ENCODE measurements at places on chromosomes 13 and 19. TPM values are rescaled to one million over a fixed set of nuclear protein-coding genes. Genes with fewer than 3 reads are reported as not detected.

- no peak overlapping the region for H3K4me3 ChIP-seq
- no peak overlapping the region for H3K27ac ChIP-seq
Measured at GRCh38 chr19:1066251-1066747, 668 bp upstream of the ARHGAP45 start.

PRODH2 gene
- total RNA-seq: not detected

DZIP1 gene
- total RNA-seq: 5.7 TPM

DNA sequence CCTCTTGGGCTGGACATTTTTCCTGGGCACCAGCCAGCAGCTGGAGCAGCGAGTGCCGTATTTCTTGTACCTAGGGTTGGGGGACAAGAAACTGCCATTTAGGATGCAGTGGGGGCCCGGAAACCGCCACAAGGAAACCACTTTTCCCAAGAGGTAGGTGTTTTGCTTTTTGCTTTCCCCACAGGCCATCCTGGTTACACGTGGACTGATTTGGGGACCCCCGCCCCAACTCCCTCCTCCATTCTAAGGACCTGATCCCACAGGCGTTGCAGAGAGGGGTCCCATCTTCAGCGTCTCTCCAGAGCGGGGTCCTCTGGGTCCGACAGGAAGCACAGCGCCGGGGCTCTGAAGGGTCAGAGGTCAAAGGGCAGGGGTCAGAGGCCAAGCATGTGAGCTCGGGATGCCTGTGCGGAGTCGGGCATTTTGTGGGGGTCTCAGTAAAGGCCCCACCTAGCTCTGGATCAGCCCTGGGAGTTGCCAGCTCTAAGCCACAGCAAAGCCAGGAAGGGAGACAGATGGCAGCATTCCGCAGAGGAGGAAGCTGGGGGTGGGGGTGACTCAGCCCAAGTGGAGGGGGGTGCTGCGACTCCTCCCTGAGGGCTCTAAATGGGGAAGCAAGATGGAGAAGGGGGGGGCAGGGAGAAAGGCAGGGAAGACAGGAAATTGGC lies 4.3 kb downstream of the ZGLP1 start:
- H3K36me3 ChIP-seq: no peaks in the 10 kb centered on the region
- H3K27ac ChIP-seq: no peak overlapping the region
- no peaks in the 10 kb centered on the region for H3K27me3 ChIP-seq
- no peaks in the 10 kb centered on the region for H3K4me1 ChIP-seq

DNA sequence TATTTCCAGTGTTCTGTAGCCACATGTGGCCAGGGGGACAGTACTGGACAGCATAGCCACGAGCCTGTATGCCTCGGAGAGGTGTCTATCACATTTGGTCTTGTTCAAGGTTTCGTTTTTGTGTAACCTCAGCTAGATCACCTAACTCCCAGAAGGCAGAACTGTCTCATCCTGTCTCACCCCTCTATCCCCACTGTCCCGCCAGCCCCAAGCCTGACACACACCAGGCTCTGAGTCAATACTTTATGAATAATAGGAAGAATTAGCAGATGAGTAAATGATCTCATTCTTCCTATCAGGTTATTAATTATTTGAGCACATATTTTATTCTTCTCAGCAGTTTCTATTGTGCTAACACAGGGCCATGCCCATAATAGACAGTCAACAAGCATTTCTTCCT lies 132.2 kb downstream of the NUFIP1 start:
- H3K27me3 ChIP-seq: no peaks in the 10 kb centered on the region
- H3K36me3 ChIP-seq: no peaks in the 10 kb centered on the region
- H3K4me3 ChIP-seq: no peak overlapping the region
- H3K4me1 ChIP-seq: peaks cover 17% of the 10 kb centered on the region
- H3K27ac ChIP-seq: no peak overlapping the region

DNA sequence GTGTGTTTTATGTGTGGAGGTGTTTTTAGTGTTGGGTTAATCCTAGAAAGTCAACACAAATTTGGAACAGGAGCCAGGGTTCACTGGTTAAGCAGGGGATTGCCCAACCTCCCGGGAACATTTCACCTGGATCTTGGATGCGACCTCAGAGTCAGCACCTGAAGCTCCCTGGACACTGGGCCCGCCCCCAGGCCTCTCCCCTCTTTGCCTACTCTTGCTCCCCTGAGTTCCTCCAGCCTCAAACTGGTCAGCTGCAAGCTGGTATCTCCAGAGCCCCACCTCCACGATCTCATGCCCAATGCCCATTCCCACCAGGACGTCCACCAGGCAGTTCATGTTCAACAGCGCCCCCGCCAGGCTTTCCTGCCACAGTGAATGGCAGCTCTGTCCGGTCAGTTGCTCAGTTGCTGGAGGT lies 9.7 kb downstream of the HSD17B14 start:
- peak overlapping the region; percentile 56 for H3K27ac ChIP-seq
- no peaks in the 10 kb centered on the region for H3K36me3 ChIP-seq
- H3K27me3 ChIP-seq: no peaks in the 10 kb centered on the region

OR2Z1 gene
- not detected for total RNA-seq

GPR12 gene
- total RNA-seq: not detected

GRCh38 chr19:39403331-39404312 lies 3.0 kb upstream of the ZFP36 start:
- peak overlapping the region; percentile 99 for H3K27ac ChIP-seq
- peak overlapping the region; percentile 48 for H3K4me3 ChIP-seq
- DNase-seq: peak; percentile 99
- peaks cover 38% of the 10 kb centered on the region for H3K4me1 ChIP-seq

CBY2 gene
- 0.27 TPM for total RNA-seq

DNA sequence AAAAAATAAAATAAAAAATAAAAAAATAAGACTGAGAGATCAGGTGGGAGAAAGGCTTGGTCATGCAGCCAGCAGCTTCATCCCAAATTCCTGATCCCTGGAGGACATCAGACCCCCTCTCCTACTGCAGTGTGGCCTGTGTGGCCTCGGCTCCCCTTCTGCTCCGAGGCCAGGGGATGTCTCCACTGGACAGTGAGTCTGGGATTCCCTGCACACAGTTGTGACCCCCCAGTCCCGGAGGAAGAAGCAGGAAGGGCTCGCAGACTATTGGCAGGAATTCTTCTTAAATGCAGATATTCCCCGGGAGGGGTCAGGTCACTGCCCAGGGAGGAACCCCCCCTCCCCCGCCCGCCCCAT lies 41.9 kb downstream of the ZNF627 start:
- H3K27me3 ChIP-seq: no peaks in the 10 kb centered on the region
- no peak overlapping the region for H3K4me3 ChIP-seq
- peaks cover 4% of the 10 kb centered on the region for H3K4me1 ChIP-seq
- no peak overlapping the region for H3K27ac ChIP-seq
- DNase-seq: no peak
- no peaks in the 10 kb centered on the region for H3K36me3 ChIP-seq

DNA sequence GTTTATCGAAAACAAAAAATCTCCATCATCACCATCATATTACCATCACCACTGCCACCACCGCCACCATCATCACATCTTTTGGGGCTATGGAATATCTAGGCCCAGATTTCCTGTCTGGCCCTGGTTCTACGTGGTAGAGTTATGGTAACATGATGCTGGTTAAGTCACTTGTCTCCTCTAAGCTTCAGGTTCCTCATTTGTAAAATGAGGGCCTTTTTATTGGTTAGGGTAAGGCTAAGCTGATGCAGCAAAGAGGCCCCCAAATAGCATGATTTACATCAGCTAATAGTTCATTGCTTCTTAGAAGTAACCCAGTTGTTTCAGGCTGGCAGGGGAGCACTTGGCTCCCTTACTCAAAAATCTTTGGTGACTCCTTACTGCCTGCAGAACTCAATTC lies 37.9 kb downstream of the PCDH8 start:
- H3K27ac ChIP-seq: peak overlapping the region; percentile 4
- H3K4me1 ChIP-seq: peaks cover 22% of the 10 kb centered on the region
- DNase-seq: no peak

CEACAM20 gene
- not detected for total RNA-seq

CEACAM3 gene
- total RNA-seq: not detected

DNA sequence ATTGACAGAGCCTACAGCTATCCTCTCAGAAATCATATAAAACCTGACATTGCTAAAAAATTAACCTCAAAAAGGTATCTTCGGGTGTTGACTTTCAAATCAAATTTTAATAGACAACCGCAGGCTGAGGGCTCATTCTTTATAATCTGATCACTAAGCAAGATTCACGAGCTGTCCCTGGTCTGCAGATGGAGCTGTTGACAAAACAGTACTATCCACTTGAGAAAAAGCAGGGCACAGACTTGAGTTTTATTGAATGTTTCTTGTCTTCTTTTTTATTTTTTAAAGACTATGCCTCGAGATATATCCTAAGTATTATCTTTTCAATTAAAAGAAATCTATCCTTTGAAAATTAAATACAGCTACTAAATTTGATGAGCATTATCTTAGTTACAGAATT lies 540.5 kb downstream of the PCDH9 start:
- H3K27ac ChIP-seq: no peak overlapping the region
- no peak overlapping the region for H3K4me3 ChIP-seq
- no peaks in the 10 kb centered on the region for H3K27me3 ChIP-seq

DNA sequence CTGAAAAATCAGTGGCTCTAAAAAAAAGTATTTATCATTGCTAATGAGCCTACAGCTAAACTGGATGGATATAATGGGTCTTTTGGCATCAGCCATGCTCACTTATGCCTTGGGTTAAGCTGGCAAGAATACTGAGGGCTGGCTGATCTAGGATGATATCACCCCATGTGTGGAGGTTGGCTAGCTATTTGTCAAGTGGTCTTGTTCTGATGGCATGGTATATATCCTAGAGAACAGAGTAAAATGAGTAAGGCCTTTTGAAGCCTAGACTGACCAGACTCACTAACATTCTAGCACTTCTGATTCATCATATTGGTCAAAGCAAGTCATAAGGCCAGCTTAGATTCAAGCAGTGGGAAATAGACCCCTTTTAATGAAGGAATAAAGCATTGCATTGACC lies 383.0 kb downstream of the SLITRK1 start:
- no peaks in the 10 kb centered on the region for H3K27me3 ChIP-seq
- H3K4me3 ChIP-seq: no peak overlapping the region
- DNase-seq: no peak
- H3K36me3 ChIP-seq: no peaks in the 10 kb centered on the region
- no peaks in the 10 kb centered on the region for H3K4me1 ChIP-seq
- H3K27ac ChIP-seq: no peak overlapping the region

DNA sequence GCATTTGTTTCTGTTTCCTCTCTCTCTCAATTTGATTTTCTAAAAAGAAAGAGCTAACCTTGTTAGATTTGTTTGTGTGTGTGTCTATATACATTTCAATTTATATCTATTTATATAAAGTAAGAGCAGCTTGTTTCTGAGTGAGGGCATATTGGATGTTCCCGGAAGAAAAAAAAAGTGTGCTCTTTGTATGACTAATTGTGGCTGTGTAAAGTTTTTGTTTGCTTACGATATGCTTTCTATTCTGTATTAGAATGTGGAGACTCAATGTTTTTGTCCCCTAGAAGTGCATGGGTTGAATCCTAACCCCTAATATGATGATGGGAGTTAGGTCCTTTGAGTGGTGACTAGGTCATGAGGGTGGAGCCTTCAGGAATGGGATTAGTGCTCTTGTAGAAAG lies 66.6 kb upstream of the C1QTNF9B start:
- no peaks in the 10 kb centered on the region for H3K4me1 ChIP-seq
- no peak overlapping the region for H3K4me3 ChIP-seq
- no peak overlapping the region for H3K27ac ChIP-seq
- no peaks in the 10 kb centered on the region for H3K27me3 ChIP-seq
- H3K36me3 ChIP-seq: no peaks in the 10 kb centered on the region

CD320 gene
- 20.8 TPM for total RNA-seq

DNA sequence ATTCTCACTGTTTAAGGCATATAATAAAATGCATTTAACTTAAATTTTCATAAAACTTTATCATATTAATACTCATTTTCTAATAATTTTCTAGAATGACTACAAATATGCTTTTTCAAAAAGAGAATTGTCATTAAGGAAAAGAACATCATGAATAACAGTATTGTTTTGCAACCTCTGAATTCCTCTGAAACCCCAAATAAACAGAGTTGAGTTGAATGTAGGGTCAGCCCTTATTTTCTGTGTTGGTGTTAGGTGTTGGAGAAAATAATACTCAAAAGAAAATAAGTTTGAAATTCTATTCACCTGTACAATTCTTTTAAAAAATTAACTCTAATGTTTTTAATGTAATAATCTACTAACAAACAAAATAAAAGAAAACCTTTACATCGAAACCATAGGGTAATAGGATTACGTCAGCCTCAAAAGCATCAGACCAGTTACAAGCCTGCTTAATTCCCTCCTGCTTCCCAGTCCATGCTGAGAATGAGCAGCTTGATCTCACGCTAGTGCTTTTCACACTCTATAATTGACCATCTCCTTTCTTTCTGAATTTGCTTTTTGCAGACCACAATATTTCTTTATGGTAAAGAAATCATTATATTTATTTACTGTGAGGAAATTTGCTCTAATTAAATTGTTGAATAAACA lies 160.9 kb downstream of the PCDH9 start:
- H3K27me3 ChIP-seq: no peaks in the 10 kb centered on the region
- H3K4me1 ChIP-seq: no peaks in the 10 kb centered on the region
- H3K27ac ChIP-seq: no peak overlapping the region
- no peaks in the 10 kb centered on the region for H3K36me3 ChIP-seq
- DNase-seq: no peak
- H3K4me3 ChIP-seq: no peak overlapping the region

DNA sequence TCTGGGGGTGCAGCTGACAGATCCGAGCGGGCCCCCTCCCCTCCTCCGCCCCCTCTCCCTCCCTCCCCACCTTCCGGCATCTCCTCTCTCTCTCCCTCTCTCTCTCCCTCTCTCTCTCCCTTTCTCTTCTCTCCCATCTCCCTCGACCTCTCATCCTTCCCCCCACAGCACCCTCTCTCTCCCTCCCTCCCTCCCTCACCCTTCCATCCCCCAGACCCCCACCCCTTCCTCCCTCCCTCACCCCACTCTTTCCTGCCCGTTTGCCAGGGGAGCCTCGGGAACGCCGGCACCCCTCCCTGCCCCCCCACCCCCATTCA lies 666 bp downstream of the CELF5 start:
- no peak overlapping the region for H3K4me3 ChIP-seq
- H3K27ac ChIP-seq: no peak overlapping the region
- no peak for DNase-seq
- no peaks in the 10 kb centered on the region for H3K4me1 ChIP-seq
- no peaks in the 10 kb centered on the region for H3K27me3 ChIP-seq

GRCh38 chr13:52638666-52639328 lies 3.4 kb upstream of the HNRNPA1L2 start:
- H3K27me3 ChIP-seq: no peaks in the 10 kb centered on the region
- H3K4me1 ChIP-seq: peaks cover 6% of the 10 kb centered on the region
- no peaks in the 10 kb centered on the region for H3K36me3 ChIP-seq
- no peak for DNase-seq

DNA sequence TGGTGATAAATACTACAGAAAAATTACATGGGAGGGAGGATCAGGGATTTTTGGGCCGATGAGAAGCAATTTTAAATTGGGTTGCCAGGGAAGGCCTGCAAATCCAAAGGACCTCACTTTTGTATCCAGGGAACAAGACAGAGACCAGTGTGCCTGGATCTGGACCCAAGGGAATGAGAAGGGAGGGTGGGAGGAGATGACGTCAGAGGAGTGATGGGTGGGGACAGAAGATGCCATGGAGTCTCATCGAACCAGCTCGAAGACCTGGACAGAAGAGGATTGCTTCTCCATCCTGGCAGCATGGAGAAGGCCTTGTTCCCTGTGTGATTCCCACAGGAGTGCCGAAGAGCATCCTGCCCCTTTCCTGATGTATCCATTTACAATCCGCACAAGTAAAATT lies 68.9 kb downstream of the ITGBL1 start:
- no peak for DNase-seq
- H3K27ac ChIP-seq: no peak overlapping the region
- no peaks in the 10 kb centered on the region for H3K27me3 ChIP-seq
- no peak overlapping the region for H3K4me3 ChIP-seq
- H3K36me3 ChIP-seq: no peaks in the 10 kb centered on the region
